Amniotic epithelial cell (primary cell): ENCODE measurements at places on chromosomes 12 and 14.

DNA sequence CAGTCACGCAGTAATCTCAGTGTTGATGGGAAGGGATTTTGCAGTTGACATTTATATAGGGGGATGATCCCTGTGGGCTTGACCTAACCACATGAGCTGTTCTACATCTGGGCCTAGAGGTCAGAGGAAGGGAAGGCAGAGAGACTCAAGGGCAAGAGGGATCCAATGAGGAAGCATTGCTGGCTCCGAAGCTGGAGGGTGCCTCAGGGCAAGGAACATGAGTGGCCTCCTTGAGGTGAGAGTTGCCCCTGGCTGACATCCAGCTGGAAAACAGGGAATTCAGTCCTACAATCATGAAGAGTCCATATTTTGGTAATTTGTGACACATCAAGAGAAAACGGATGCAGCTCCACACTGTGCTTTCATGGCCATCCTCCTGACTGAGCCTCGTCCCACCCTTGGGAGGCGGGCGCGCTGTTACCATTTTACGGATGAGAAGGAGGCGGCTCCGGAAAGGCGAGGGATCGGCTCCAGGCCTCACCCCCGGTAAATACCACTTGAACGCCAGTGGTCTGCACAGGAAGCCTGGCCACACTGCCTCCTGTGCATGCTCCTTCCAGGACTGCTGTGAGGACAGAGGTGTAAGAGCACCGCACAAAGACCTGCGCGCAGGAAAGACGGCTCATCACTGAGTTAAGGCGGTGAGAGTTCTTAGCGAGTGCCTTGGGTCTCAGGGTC lies 18.5 kb upstream of the FKBP4 start:
- no peak for DNase-seq

DNA sequence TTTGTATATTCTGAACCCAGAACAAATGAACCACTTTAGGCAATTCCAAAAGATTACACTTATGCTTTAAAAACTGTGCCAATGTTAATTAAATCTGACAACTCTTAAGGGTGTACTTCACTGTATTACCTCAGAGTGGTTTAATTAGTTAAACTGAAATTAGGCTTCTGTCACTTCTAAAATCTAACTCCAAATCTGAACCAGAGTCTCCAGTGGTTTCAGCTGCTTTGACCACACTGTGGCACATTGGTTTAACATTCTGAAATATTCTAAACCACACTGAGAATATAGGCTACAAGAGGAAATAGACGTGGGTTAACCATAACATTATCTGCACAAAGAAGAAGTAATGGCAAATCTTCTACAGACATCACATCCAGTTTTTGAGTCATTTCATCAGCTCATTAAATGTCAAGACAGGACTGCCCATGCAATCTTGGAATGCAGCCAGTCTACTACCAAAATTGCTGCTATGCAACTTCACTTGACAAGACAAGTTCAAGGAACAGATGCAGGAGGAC lies 94.8 kb downstream of the LRP6 start:
- peak; percentile 25 for DNase-seq

- no peak for DNase-seq
These were observed 134.6 kb downstream of the BTG1 start for GRCh38 chr12:92010853-92011701.

DNA sequence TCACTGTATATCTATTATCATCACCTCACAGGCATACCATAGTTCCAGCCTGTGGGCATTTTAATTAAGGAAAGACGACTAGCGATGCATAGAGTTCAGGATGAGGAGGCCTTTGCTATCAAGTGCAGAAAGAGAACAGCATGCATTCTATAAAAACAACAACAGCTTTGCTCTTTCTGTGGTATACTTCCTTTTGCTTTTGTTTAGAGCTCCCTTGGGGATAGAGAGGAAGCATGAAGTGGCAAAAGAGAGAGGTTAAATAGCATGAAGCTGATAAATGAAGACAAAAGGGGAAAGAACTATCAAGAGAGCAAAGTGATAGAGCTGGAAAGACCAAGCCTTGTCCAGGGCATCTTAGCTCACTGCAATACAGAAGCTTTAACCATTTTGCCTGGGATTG lies 23.5 kb downstream of the IFNG-AS1 start:
- no peak for DNase-seq
